Left lung (tissue), 14 donors: ENCODE measurements at places on chromosomes 5 and 9. TPM values are rescaled to one million over a fixed set of nuclear protein-coding genes. Genes with fewer than 3 reads are reported as not detected.

OBP2B gene
- total RNA-seq = not detected

PDE8B gene
- 3.6 TPM for total RNA-seq

ANXA2R gene
- 2.9 TPM for total RNA-seq

IRX1 gene
- 4.0 TPM for total RNA-seq

FOXI1 gene
- total RNA-seq = not detected

CD180 gene
- 3.1 TPM for total RNA-seq

ARL14EPL gene
- total RNA-seq = not detected

PAPPA gene
- 4.3 TPM for total RNA-seq

TGFBR1 gene
- 60.9 TPM for total RNA-seq

RNF183 gene
- not detected for total RNA-seq

PLPPR1 gene
- total RNA-seq = 1.6 TPM

FIBCD1 gene
- 2.5 TPM for total RNA-seq

FGF10 gene
- total RNA-seq = 1.2 TPM

TAF11L5 gene
- not detected for total RNA-seq

PCDHGA11 gene
- 3.4 TPM for total RNA-seq

NR5A1 gene
- 0.26 TPM for total RNA-seq

PDE4D gene
- total RNA-seq = 57.1 TPM

CRHBP gene
- not detected for total RNA-seq

SLIT3 gene
- total RNA-seq = 66.3 TPM

SYK gene
- total RNA-seq = 91.8 TPM

PCA3 gene
- not detected for total RNA-seq

FGFR4 gene
- 14.8 TPM for total RNA-seq

GAPT gene
- 18.3 TPM for total RNA-seq

BTNL8 gene
- total RNA-seq = 1.8 TPM

CATSPER3 gene
- total RNA-seq = 0.85 TPM

TMEM171 gene
- total RNA-seq = 0.37 TPM

FRMD3 gene
- 3.7 TPM for total RNA-seq

CSF2 gene
- total RNA-seq = 4.6 TPM
